ENCODE measurements at places on chromosomes 7 and 10.

DNA sequence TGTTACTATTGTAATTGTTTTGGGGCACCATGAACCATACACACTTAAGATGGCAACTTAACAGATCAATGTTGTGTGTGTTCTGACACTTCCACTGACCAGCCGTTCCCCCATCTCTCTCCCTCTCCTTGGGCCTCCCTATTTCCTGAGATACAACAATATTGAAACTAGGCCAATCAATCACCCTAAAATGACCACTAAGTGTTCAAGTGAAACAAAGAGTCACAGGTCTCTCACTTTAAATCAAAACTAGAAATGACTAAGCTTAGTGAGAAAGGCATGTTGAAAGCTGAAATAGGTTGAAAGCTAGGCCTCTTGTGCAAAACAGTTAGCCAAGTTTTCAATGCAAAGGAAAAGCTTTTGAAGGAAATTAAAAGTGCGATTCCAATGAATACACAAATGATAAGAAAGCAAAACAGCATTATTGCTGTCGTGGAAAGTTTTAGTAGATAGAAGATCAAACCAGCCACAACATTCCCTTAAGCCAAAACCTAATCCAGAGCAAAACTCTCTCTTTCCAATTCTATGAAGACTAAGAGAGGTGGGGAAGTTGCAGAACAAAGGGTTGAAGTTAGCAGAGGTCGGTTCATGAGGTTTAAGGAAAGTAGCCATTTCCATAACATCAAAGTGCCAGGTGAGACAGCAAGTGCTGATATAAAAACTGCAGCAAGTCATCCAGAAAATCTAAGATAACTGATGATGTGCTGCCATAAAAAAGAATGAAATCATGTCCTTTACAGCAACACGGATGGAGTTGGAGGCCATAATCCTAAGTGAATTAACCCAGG lies 90.6 kb downstream of the MTPN start:
- DNase-seq = no peak

DNA sequence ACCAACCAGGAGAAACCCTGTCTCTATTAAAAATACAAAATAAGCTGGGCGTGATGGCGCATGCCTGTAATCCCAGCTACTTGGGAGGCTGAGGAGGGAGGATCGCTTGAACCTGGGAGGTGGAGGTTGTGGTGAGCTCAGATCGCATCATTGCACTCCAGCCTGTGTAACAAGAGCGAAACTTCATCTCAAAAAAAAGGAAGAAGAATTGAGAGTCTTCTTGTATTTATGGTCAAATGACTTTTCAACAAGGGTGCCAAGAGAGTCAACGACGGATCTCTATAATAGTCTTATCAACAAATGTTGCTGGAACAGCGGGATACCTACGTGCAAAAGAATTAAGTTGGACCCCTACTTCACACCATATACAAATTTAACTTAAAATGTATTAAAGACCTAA lies 21.6 kb upstream of the JAZF1 start:
- DNase-seq = no peak

DNA sequence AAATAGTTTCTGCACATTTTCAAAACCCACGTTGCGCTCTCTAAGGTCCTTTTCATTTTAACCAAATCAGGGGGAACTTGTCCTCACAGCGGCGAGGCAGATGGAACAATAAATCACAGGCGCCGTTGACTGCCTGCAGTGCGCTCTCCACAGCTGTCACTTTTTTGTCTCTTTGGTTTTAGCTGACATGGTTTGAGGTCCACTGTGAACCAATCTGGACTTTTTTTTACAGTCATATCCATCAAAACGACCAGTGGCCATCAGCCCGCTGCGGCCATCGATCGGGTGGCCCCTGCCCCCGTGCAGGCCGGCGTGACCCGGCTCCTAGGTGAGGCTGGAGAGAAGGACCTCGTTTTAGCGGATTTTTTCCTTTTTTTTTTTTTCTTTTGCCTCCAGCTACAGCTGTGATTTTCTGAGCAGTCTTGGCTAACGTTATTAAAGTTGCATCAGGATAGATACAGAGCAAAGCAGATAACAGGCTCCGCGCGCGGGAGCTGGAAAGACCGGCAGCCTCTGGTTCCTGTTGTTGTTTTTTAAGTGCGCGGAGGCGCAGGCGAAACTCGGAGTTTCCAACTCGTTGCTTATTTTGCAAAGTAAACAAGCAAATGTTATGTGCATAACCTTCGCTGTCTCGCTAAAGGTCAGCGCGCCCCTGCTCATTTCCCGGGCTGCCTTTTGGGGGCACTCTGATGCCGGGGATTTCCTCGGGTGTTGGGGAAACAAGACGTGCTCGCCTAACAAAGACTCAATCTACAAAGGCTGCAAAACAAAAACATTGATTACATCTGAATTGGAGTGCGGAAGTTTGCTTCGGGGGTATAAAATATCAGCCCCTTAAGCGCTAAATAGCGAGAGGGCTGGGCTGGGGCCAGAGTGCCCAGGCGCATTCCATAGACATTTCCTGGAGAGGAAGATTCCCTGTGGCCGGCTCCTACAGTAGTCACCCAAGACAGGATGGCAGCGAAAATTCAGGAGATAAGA lies 414.8 kb upstream of the MKI67 start:
- no peak for DNase-seq

GRCh38 chr7:121016966-121017365 lies 28.5 kb downstream of the CPED1 start:
- no peak for DNase-seq

GRCh38 chr10:55631071-55631654 lies 729.9 kb downstream of the ZWINT start:
- no peak for DNase-seq

DNA sequence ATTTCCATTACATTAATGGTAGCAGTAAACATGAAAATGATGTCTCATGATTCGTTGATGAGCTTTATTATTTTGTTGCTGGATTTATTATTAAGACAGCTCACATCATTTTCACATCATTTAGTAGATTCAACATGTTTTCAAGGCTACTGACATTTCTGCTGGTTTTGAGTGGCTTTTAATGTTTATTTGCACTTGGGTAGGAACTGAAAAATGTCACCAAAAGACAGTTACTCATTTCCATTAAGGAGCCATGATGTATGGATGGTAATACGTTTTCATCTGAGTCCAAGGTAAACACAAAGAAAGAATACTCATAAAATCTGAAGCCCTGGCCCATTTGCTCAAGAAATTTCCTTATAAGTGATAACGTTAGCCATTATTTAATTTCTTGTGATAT lies 14.8 kb downstream of the PDK4 start:
- no peak for DNase-seq

DNA sequence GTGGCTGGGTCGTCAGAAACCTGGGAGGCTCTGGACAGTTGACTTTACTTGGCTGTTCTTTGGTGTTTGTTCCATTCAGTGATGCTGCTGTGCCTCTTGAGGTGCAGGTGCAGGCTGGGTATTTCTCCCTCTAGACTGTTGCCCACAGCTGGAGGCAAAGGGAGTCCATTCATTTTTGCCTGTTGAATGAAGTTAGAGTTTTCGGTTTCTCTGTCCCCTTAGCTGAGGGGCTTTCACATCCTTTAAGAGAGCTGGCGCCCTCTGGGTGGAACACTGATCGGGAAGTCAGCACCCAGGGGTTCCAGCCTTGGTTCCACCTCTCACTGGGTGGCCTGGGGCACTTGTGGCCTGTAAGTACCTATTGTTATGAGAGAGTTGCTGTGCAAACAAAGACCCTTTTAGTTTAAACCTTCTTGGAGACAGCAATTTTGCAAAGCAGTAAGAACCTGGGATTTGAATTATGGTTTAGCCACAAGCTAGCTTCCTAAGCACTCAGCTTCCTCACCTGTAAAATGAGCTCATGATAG lies 67.2 kb downstream of the GRK5 start:
- DNase-seq = no peak

DNA sequence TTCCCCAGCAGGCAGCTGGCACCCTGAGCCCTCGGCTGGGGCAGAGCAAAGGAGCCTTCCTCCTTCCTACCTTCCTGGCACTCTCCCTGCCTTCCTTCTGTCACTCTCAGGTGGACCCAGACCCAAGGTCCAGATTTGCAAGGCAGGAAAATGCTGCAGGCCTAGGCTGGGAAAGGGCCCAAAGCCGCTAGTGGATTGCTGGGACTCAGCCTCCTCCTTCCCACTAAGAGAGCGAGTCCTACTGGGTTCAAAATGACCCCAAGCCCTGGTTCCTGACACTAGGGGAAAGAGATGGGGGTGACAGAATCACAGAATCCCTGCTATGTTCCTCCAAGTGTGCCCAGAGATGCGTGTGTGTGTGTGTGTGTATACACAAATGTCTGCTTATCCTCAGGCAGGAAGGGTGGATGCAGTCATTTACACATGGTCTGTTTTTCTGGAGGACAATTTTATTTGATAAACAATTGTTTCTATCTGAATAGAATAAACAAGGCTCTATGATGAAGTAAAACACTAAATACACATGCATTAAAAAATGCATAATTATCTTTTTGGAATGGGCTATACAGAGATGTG lies 1.3 kb upstream of the PLAU start:
- DNase-seq = no peak

- DNase-seq = no peak
These were observed 10.0 kb upstream of the MARVELD1 start for GRCh38 chr10:97703398-97704067.

- no peak for DNase-seq
These were observed 177.0 kb downstream of the ZNF438 start for GRCh38 chr10:30854656-30855055.

- DNase-seq = no peak
These were observed 124.8 kb downstream of the LHFPL3 start for GRCh38 chr7:104453190-104453589.

- DNase-seq = no peak
These were observed 134.8 kb upstream of the SEMA3C start for GRCh38 chr7:81053623-81054022.

DNA sequence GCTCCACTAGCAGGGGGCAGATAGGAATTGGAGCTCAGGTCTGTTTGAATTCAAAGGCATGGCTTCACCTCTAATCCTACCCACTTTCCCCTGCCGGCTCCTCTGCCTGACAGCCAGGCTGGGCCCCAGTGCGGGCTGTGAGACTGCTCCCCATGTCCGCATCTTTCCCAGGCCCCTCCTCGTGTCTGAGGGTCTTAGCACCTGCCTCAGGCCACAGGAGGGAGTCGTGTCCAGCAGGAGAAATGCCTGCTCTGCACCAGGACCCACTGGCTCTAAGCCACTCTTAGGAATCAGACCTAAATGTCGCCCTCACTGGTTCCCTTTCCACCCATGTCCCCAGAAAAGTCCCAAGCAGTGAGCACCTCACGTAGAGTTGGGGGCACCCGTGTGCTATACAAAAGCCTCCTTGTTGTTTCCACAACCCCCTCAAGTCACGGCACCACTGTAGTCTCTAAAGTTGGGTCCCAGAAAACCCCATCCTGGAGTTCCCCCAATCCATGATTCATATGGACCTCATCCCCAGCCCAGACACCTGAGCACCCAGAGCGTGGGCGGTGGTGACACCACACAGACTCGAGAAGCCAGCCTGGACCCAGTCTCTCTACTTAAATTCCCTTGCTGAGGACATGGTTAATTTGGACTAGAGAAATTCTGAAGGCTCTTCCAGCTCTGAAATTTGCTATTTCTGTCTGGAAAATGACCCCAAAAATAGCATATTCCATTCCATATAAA lies 466.4 kb upstream of the ZMIZ1 start:
- no peak for DNase-seq

GRCh38 chr7:54860843-54861242 lies 101.8 kb upstream of the SEC61G start:
- DNase-seq = no peak

DNA sequence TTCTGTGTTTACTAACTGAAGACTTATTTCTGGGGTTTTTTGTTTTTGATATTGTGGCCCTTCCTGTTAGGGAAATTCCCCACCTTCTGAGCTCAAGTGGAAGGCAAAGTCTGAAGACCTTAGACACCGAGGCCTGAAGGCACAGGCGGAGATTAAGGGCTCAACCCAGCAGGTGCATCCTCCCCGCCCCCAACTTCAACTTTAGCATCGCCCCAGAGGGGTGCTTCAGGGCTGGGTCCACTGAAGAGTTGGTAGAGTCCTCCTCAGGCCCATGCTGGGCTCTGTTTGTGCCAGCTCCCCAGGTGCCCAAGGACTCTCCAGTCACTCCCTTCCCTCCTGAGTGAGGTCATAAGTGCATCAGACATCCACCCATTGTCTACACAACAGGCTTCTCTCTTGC lies 9.4 kb upstream of the PPIA start:
- DNase-seq = no peak

- DNase-seq = no peak
These were observed 7.3 kb upstream of the ELFN1 start for GRCh38 chr7:1662767-1663166.

DNA sequence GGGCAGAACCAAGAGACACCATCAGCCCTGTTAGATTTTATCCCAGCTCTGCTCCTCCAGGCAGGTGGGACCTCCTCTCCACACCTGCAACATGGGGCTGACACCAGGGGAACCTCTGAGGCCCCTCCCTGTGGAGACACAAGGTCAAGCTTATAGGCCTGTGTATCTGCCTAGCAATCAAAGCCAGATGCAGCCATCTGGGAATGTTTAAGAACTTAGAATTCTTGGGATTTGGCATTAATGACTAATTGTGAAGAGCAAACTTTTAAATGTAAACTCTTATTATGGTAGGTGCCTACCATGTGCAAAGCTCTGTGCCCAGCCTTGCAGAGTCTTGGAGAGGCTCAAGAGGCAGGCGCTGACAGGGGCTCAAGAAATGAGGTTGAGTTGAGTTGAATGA lies 52.1 kb downstream of the TBATA start:
- no peak for DNase-seq

GRCh38 chr7:30344513-30344912 lies 60.1 kb downstream of the ZNRF2 start:
- DNase-seq = peak; percentile 8

DNA sequence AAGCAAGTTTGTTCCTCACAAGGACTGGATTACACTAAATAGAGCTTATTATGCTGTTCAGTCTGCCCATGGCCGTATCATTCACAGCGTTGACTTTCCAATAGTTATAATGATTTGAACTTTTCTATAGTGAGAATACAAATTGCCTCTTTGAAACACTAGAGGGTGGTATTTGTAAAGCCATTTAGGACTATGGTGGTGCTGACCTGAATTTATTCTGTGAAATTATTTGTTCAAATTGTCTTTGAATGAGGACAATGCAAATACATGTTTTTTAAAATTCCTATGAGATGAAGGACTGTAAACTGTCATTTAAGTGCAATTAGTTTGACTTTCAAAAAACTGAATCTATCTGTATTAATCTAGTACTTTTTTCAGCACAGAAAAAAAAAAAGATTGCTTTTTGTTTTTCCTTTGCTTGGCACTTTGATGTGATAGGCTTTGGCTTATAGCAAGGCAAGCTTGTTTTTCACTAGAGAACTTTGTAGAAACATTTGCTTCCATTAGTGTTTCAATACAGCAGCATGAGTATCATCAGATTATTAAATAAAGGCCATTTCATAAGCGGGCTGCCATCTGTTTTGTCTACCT lies 122.7 kb upstream of the TMEM229A start:
- DNase-seq = no peak

- DNase-seq = no peak
These were observed 296.3 kb upstream of the ZMIZ1 start for GRCh38 chr10:78772486-78772885.
